ENCODE measurements at places on chromosomes 3 and 15.

- no peak for DNase-seq
Observed at GRCh38 chr3:11510356-11510755, 133.4 kb downstream of the VGLL4 start.

DNA sequence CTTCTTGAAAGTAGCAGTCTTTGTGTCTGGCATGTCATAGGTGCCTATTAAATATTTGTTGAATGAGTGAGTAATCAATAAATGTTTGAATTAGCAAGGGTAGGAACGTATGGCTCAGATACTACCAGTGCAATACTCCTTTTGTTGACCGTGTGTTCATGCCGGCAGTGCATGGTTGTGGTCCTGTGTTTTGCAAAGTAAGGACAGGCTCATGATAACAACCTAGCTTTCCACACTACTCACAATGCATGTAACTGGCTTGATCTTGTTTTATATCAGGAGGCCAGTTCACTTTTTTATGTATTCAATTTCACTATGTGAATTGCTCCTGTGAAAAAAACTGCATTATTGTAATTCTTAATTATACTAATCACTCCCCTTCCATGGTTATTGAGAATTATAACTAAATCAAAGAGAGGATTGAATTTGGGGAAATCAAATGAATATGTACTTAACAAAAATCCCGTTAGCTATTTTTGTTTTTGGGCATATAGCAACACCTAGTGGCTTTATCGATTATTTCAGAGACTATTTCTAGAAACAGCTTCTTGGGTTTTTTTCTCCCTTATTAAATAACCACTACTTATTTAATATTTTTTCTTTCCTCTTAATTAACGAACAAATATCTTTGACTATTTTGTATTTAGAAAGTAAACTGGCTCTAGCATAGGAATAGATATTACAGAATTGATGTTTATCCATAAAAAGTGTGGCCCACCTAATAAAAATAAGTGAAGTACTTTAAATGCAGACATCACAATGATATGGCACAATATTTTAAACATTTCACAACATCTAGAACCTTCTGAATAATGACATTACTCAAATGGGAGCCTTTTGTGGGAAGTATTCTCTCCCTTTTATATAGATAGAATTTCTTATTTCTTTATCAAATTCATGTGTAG, 218.5 kb downstream of the BBX start:
- no peak for DNase-seq

DNA sequence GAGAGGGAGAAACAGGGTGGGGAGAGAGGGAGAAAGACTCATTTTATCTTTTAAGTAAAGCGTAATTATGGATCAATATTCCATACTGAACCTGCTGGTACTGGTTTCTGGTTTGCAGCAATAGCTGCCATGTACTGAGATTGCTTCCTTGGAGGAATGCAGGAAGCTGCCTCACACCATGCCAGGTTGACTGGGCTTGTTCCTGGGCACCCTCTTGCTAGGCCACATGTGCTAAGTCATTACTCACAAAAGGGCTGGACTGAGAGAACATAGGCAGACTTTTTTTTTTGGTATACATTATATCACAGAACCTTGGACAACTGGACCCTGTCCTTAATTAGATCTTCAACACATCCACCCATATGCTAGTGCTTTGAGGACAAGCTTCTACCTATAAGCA, 193.4 kb downstream of the ZNF621 start:
- DNase-seq = no peak

GRCh38 chr15:39125904-39126303, 455.0 kb upstream of the THBS1 start:
- peak; percentile 30 for DNase-seq

- DNase-seq = no peak
Observed at GRCh38 chr15:45185903-45186770, 1.6 kb downstream of the SHF start.

- no peak for DNase-seq
Observed at GRCh38 chr3:42960282-42960681, 18.8 kb upstream of the GASK1A start.

DNA sequence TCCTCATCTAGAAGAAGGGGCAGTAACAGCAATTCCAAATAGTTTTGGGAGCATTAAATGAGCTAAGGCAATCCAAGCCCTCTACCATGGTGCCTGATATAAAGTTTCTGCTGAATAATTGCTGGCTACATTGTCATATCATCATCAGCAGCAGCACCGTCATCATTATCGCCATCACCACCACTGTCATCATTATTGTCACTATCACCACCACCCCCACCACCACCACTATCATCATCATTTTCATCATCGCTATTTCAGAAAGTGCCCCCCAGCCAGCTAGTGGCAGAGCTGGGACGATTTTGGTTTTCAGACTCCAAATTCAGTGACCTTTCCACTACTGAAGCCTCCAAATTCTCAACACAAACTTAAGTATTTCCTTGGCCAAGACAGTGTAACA, 15.0 kb downstream of the XCR1 start:
- DNase-seq = no peak

Data from WTC11 (cell line).